Psoas muscle (tissue), 8 donors: ENCODE measurements at places on chromosomes 1 and 21. TPM values are rescaled to one million over a fixed set of nuclear protein-coding genes. Genes with fewer than 3 reads are reported as not detected.

DNA sequence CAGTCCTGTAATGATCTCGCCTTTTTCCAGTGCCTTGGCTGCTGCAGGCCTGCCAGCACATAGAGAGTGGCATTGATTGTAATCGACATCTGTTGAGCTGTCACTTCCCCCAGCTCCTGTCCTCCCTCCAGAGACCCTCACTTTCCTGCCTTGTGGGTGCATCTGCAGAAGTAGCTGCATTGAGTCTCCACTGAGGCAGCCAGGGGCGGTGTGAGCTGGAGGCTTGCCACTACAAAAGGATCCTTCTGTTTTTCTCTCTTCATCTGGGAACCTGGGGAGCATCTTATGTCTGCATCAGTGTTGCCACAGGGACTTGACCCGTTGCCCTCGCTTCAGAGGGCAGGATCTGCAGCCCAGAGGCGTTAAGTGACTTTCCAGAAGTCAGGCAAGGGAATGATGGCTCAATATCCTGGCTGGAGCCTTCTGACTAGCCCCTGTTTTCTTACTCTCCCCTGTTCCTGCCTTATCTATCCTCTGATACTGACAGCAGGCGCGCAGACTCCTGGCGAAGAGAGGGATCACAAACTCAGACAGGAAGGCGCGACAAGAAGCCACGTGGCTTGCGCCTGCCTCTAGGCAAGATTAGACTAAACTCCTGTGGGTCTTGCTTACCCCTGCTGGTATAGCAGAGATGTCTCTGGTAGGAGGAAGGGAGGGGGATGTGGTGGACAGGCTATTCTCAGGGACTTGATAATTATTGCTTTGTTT lies 13.3 kb upstream of the FMOD start:
- DNase-seq: no peak

DNA sequence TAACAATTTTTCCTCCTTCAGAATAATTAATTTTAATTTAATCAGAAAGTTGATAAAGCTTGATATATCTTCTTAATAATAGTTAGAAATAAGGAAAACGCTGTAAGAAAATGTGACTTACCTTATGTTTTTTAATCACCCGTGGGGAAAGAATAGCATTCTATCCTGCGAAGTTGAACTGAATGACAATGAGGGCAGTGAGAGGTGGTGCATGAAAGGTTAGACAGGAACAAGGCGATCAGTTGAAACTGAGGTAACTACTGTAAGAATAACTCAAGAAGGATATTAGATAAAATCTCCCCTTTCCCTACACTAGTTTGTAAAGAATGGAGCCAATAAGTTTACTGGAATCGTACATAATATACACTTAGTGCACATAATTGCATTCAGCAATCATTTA lies 655.0 kb upstream of the NCAM2 start:
- DNase-seq: no peak

DNA sequence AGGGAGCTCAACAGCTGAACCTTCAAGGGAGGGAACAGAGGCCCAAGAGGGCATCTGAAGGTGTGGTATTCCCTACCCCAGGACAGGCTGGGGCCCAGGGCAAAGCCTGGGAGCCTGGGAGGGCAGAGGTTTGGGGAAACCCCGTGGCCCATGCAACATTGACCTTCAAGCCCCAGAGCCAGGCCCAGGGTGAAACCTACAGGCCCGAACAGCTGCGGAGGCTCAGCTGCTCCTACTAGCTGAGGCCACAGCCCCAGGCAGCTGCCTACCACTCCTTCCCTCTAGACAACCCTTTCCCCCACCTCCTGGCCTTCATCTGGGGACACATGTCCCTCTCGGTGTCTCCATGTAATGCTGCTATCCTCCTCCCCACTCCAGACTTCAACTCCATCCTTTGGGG lies 3.2 kb downstream of the LAD1 start:
- no peak for DNase-seq

GRCh38 chr1:22222723-22223122 lies 79.8 kb upstream of the WNT4 start:
- DNase-seq: no peak

- DNase-seq: no peak
Measured at GRCh38 chr1:41509270-41509671, 24.8 kb upstream of the EDN2 start.

- DNase-seq: no peak
Measured at GRCh38 chr1:89955311-89956205, 39.4 kb upstream of the ZNF326 start.

BRDT gene
- not detected for total RNA-seq

PTPRU gene
- 31.6 TPM for total RNA-seq

CDC14A gene
- 5.5 TPM for total RNA-seq
